Central memory CD8-positive, alpha-beta T cell (primary cell): ENCODE measurements at places on chromosomes 3 and 15.

GRCh38 chr3:161171113-161171512, 50.0 kb upstream of the NMD3 start:
- no peak for DNase-seq
- no peaks in the 10 kb centered on the region for H3K4me1 ChIP-seq
- no peaks in the 10 kb centered on the region for H3K36me3 ChIP-seq
- H3K27ac ChIP-seq = no peak overlapping the region
- peaks cover 32% of the 10 kb centered on the region for H3K27me3 ChIP-seq

- no peak overlapping the region for H3K27ac ChIP-seq
- no peak overlapping the region for H3K4me3 ChIP-seq
- DNase-seq = no peak
- H3K4me1 ChIP-seq = no peaks in the 10 kb centered on the region
Observed at GRCh38 chr15:85976986-85977385, 102.7 kb upstream of the AGBL1 start.

DNA sequence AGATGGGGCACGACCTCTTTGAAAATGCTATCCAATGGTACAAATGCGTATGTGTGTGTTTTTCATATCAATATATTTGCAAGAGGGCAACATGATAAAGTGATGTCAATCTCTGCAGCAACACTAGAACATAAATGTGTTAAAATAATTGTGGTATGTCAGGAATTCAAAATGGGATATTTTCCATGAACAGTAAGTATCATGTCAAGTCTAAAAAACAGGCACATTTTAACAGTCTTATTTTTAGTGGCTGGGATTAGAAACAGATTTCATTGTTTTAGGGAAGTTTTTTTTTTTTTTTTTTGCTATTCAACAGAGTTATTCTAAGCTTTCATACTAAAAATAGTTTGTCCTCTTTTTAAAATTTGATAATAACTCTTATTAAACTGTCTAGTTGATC, 209.8 kb downstream of the GAP43 start:
- no peak for DNase-seq
- H3K27me3 ChIP-seq = peaks cover 30% of the 10 kb centered on the region
- H3K4me1 ChIP-seq = no peaks in the 10 kb centered on the region
- H3K27ac ChIP-seq = no peak overlapping the region
- H3K4me3 ChIP-seq = no peak overlapping the region
- no peaks in the 10 kb centered on the region for H3K36me3 ChIP-seq

DNA sequence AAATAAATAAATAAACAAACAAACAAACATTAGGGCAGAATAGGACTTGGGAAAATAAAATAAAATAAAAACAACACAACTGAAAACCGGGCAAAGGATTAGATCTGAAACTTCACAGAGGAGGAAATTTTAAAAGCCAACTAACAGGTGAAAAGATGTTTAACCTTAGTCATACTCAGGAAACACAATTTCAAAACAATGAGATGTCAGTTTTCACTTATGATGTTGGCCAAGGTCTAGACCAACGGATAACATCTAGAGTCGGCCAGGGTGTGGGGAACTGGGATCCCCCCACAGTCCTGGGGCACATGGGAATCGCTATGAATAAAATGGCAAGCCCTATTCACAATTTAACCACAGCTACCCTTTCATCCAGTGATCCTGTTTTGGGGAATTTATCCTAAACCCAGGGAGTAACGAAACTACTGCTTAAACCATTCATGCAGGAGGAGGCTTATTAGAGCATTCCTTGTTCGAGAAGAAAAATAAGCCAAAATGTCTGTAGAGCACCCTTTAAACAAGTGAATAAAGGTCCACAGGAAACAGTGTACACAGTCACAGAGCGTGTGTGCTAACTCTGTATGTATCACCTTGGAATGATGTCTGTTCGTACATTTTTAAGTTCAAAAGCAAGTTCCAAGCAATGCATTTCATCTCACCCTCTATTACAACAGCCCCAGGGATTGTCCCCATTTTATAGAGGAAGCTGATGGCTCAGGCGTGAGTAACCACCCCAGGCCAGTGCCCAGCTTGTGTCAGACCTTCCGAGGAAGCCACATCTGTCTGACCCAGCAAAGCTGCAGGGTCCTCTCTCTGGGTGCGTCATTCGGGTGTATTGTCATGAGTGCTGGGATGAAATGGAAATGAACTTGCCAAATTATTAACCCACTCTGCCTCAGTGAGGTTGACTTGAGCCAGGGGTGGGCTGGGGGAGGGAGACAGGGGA, 6.3 kb upstream of the ANPEP start:
- H3K27me3 ChIP-seq = peaks cover 62% of the 10 kb centered on the region
- no peaks in the 10 kb centered on the region for H3K4me1 ChIP-seq
- H3K27ac ChIP-seq = no peak overlapping the region
- no peaks in the 10 kb centered on the region for H3K36me3 ChIP-seq
- no peak overlapping the region for H3K4me3 ChIP-seq
- DNase-seq = no peak
